ENCODE measurements at places on chromosomes 12 and 14.

- DNase-seq = no peak
Observed at GRCh38 chr12:114221136-114221833, 184.7 kb downstream of the TBX5 start.

DNA sequence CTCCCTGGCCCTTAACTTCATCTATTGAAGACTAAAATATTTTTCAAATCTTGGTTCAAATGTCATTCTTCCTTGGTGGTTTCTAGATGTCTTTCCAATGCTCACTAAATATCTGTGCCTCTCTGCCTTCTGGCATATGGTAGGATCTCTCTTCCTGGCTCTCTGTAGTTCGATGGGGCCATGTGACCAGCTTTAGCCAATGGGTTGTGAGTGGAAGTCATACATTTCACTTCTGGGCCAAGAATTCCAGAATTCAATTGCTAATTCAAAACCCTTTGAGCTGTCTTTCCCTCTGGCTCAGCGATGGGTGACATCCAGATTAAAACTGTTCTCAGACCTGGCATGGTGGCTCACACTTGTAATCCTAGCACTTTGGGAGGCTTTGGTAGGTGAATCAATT lies 25.8 kb upstream of the CTDSP2 start:
- DNase-seq = no peak

- no peak for DNase-seq
Observed at GRCh38 chr12:108702595-108703320, 28.6 kb downstream of the CORO1C start.

GRCh38 chr12:11780521-11781101 lies 131.1 kb downstream of the ETV6 start:
- DNase-seq = no peak

DNA sequence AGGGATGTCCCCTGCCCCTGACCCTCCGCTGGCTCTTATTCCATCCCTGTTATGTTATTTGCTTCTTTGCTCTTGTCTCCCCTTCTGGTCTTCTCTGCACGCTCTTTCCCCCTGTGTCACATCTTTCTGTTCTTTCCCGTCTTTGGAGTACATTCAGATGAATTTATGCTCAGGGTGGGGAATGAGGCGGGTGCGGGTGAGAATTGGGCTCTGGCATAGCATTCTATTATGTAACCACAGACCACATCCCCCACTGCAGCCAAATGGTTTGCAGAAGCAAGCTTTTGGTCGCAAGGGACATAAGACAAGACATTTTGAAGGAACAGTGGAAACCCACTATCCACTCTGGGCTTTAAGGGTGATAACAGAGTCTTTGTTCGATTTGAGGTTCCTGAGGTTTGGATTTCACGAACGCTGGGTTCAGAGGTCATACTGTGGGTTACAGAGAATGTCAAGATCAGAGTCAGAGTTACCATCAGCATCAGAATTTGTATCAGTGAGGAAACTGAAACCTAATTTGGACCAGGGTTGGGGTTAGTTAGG lies 3.8 kb downstream of the ENDOU start:
- DNase-seq = no peak

- no peak for DNase-seq
Observed at GRCh38 chr14:84085493-84085892, 1444.5 kb upstream of the FLRT2 start.

DNA sequence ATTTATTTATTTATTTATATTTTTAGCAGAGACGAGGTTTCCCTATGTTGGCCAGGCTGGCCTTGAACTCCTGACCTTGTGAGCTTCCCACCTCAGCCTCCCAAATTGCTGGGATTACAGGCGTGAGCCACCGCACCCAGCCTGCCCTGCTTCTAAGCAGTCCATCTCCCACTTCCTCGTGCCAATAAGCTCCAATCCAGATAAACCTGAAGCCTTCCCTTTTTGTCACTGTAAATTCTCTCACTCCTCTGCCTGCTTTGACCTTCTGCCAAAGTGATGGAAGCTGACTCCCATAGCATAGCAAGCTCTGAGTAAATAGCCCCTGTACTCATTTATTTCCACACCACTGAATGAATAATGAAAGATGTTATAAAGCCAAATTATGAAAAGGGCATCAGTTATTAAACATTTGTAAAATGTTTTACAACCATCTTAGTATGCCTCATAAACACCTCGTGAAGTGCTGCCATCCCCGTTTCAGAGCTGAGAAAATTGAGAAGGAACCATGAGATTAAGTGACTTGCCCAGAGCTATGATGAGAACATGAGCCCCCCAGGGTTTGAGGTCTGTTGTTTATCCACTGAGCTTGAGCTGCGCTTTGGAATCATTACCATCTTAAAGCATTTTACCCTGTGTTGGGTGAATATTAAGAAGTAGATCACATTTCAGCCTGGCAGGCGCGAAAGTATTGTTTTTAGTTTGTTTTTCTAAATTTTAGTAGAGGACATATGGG lies 30.4 kb downstream of the MANSC1 start:
- no peak for DNase-seq

DNA sequence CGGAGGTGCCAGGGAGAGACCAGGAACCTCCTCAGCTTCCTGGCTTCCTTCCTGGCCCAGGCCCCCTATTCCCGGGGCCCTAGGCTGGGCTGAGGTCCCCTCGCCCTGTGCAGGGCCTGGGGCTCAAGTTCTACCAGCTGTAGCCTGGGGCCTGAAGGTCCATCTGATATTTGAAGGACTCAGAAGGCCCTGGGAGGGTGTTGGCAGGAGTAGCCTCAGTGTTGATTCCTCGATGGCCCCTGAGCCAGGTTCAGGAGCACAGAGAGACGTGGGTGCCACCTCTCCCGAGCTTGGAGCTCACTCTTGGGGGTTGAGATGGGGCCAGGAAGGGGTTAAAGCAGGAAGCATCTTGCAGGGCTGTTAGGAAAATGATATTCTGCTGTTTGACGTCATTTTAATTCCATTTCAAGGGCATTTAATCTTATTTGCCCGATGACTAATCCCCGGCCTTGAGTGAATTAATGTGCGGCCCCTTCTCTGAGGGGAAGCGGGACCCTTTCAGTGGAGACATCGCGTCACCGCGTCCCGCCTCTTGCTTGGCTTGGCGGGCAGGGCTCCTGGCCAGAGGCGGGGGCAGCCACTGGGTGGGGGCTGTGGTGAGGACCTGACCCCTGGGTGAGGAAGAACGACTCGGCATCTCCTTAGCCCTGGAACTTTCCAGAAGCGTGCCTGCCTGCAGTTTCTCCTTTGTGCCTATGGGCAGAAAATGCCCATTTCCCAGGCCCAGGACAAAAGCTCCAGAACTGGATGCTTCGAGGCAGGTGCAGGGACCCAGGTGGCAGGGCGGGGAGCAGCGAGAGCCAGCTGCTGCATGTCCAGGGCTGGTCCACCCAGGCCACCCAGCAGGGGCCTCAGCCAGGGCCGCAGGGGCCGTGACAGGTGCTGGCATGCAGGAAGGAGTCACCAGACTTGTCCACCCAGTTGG lies 158.3 kb downstream of the KIF26A start:
- DNase-seq = no peak

DNA sequence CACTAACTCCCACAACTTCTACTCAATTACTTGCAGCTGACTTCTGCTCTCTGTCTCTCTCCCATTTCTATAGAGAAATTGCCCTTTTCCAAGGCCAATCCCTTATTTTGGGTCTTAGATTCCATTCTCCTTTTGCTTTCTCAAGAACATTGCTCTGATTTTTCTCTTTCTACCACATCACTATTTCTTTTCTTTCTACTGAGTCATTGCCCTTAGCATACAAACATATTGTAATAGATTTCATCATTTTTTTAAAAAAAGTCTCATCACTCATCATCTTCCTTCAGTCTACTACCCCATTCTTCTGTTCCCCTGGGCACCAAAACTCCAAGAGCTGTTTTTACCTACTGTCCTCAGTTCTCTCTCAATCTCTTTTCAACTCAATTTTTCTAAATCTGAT lies 4.4 kb upstream of the KCNA1 start:
- DNase-seq = no peak

DNA sequence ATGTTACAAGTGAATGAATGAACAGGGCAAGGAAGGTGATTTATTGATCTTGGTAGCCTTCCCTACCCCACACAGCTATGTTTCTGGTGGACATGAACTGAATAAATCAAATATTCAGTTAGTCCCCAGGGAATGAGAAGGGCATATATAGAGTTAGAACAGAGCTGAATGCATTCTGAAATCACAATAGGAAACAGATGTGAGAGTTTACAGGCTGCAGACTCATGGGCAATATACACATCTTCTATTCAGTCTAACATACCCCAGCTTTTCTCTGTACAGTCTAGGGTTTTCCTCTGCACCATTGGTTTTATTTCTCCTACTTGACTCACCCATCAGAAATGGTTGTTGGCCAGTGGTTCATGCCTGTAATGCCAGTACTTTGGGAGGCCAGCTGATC lies 7.3 kb upstream of the STX2 start:
- no peak for DNase-seq

- no peak for DNase-seq
Observed at GRCh38 chr12:92369636-92370035, 224.0 kb upstream of the BTG1 start.

DNA sequence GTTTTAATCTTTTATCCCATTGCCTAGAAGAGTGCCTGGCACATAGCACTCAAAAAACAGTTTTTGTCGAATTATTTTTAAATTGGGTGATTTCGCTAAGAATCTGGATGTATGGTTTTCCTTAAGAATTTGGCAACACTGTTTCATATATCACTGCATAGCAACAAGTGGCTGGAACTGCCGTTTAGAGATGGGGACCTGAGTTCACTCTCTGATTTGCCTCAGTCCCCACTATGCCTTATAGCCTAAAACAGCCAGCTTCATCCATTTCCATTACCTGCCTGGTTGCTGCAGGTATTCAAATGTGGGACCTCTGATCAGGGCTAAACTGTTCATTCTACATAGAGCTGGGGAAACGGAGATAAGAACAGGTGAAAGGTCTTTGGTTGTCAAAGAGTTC lies 1.8 kb downstream of the HEBP1 start:
- no peak for DNase-seq

DNA sequence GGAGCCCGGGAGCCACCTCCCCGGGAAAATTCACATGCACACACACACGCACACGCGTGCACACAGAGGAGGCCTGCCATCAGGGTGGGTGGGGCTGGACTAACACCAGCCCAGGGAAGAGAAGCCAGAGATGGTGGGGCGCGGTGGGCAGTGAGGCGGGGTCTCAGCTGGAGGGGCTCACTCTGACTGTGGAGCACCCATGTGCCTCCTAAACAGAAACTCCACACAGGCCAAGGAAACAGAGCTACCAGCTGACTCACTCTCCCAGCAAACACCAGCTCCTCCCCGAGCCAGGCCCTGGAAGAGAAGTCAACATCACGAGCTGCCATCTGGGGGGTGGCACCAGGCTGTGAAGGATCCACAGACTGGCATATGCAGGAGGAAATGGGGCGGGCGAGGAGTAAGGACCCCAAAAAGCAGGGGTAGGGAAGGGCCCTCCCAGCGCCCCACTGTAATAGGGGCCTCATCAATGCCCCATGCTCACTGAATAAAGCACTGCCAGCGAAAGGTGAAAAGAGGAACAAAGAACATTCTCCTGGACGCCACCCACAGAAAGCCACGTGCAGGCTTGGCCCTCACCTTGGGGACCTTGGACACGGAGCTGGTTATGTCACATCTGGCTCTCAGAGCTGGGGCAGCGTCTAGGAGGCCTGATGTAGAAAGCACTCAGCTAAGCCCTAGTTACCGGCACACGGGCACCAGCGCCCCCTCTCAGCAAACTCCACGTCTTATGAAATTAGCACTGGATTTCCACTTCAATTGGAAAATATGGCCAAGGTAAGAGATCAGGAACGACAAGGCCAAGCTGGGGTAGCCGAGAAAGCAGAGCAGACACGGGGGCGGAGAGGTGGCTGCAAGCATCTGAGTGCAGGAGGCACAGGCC lies 8.4 kb upstream of the INF2 start:
- no peak for DNase-seq

- DNase-seq = no peak
Observed at GRCh38 chr12:3838076-3838475, 35.1 kb downstream of the PARP11 start.

DNA sequence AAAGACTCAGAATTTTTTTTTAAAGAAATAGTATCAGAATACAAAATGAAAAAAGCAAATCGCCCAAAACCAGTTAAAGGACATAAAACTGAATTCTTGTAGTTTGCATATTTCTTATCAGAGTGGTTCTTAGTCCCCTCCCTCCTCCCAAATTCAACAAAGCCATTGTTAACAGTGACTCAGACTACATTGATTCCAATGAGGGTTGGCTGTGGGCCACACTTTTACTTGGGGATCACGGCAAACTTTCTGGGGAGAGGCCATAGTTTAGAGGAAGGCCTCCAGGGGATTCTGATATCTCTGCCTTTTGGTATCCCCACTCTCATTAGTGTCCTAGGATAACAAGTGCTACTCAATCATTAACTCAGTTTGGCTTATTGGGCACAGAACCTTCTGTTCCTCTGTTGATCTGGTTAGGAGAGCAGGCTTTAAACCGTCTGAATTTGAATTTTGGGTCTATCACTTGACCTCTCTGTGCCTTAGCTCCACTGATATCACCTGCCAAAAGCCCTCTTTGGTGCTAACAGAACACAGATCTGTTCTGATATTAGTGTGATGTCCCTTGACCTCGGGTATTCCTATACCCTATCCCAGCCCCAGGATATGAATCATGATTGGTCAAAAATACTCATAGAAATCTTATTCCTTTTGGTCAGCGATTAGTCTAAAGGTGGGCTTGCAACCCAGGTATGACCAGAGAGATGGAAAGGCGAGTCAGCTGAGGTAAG lies 45.2 kb upstream of the APPL2 start:
- no peak for DNase-seq

DNA sequence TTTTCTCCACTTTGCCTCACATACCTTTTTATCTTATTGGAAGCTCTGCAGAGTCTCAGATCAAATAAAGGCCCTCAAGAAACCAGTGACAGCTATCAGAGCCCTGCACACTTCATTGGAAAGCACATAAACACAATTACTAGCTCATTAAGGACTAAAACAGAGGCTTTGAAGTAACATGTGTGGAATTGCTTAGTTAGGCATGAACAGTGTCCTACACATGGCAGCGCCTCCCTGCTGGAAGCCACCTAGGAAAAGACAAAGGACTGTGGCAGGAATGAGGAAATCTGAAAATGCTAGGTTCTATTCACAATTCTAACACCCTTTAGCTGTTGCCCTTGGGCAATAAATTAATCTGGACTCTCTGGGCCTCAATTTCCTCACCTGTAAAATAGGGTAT lies 89.4 kb downstream of the SUDS3 start:
- DNase-seq = no peak

DNA sequence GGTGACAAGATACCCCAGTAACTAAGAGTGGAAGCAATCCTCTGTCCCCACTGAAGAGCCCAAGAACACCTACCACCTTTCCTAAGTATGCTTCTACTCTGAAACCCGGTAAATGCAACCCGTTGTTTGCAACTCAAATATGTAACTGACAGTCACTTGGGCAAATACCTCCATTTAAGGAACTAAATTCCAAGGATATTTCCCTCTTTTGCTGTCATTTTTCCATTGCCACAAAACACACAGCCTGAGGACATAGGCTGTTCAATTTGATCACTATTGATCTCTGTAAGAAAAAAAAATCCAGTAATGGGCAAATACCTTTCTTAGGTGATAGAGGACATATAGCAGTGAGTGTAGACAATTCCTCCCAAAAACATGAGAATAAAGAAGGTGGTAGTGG lies 6.6 kb upstream of the PHLDA1 start:
- no peak for DNase-seq
